ENCODE measurements at places on chromosomes 11 and 22.

DNA sequence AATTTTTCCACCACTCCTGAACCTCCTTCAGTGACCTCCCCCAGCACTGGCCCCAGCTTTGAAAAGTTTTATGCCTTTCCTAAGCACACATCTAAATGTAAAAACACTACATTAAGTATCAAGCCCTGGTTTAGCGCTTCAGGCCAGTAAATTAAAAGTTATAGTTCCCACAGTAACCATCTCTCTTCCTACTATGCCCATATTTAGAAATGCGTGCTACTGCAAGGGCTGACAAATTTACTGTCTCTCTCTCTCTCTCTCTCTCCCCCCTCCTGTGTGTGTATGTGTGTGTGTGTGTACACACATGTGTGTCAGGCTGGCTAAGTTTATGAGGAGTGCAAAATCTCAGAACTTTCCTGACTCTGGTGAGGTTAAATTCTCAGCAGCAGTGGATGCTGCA, 231.4 kb downstream of the LARGE1 start:
- DNase-seq, result no peak

DNA sequence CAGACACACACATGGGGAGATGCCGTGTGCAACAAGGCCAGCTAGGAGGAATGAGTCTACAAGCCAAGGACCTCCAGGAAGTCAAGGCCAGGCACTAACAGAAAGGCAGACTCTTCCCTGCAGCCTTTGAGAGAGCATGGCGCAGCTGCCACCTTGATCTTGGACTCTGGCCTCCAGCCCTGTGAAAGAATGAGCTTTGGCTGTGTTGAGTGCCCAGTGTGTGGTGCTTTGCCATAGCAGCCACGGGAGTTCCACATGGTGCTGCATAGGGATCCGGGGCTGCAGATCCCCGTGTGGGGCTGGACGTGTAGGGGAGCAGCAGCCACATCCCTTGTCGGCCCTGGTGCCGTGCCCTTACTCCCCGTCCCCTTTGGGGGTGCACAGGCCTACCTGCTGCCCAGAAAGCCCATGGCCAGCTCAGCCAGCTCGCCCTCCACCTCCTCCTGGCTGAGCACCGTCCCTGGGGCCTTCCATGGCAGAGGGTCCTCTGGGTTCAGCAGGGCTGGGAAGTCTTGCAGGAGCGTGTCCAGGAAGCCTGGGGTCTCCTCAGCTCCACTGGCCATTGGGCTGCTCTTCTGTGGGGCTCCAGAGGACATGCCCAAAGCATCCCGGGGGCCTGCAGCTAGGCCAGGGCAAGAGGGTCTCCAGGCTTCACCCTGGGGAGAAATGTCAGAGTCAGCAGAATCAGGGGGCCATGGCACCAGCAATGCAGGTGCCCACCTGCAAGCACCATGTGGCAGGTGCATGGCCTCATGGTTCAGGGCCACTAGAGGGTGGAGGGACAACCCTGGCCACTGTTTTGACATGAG, 7.0 kb downstream of the PPM1F start:
- no peak for DNase-seq

DNA sequence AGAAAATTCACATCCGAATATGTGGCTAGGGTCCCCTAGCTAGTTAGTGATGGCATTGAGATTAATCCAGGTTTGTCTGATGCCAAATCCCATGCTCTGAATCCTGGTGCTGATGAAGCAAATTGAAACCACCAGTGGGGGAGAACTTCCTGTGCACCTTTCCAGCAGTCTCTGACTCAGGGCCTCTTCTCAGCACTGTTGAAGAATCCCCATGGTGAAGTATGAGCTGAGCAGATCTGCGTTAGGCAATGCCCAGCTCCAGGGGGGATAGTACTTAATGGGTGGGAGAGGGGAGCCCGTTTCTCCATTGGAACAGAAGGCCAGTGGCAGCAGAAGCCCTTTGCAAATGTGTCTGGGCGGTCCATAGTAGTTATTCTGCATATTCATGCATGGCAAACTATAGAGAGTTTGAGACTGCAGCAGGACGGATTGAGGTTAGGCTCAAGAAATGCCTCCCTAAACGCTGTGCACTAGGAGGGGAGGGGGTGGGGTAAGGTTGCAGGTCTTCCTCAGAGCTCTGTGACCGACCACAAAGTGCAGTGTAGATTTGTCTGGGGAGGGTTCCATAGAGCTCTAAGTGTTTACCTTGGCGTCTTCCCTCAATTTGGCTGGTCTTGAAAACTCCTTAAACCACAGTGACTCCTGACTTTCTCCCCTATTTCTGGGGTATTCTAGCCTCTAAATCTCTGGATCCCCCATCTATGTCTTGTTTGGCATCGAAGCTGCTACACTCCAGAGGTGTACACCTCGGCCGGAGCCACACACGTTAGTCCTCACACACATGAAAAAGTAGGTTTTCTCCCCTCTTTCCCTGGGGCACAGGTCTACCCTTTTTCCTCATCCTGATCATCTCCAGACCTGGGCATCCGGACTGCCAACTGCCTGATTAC, 4.8 kb downstream of the POU2F3 start:
- no peak for DNase-seq

- DNase-seq, result no peak
Measured at GRCh38 chr11:5574654-5575053, 6.0 kb upstream of the OR52B6 start.

- DNase-seq, result no peak
Measured at GRCh38 chr11:117467770-117468169, 140.1 kb downstream of the CEP164 start.

DNA sequence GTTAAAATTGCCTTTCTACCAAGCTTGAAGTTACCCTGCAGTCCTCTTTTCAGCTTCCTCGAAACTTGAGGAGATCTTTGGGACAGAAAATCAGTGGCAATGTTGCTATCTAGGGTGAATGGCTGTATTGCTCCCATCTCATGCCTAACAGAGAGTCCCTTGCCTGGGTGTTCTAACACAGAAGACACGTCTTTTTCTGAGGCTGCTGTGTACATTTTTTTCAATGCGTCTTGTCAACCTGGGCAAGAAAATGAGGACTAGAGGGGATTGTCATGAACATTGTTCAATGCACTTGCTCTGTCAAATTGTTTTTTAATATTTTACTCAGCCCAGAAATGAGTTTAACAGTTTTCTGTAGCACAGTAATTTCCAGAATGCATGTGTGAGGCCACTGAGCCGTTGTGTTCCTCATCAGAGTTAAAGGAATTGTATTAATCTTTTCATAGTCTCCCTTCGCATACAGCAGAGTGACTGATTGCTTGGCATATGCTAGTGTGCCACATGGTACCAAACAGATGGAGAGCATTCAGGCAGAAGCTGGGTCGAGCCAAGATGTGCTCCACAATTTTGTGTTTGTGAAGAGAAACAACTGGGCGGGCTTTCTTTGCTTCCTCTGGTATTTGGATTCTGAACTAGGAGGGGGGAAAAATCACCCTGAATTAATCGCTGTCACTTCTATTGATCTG, 86.0 kb downstream of the CASP12 start:
- no peak for DNase-seq

- DNase-seq, result no peak
Measured at GRCh38 chr11:2807801-2808241, 77.8 kb downstream of the CDKN1C start.

DNA sequence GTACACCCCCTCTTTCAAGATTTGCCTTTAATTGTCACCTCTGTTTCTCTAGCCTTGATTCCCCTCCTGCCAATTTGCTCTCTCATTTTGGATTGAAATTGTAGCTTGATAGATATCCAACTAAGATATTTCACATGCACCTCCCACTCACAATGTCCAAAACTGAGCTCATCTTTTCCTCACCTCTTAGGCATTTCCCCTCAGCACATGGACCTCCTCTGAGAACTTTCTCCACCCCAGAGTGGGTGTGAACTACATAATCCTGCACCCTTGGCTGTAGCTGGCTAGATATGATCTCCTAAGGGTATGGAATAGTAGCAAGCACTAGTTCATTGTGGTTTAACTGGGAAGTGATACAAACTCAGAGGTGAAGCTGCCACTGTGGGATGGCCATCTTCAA, 91.5 kb upstream of the SESN3 start:
- DNase-seq, result no peak

DNA sequence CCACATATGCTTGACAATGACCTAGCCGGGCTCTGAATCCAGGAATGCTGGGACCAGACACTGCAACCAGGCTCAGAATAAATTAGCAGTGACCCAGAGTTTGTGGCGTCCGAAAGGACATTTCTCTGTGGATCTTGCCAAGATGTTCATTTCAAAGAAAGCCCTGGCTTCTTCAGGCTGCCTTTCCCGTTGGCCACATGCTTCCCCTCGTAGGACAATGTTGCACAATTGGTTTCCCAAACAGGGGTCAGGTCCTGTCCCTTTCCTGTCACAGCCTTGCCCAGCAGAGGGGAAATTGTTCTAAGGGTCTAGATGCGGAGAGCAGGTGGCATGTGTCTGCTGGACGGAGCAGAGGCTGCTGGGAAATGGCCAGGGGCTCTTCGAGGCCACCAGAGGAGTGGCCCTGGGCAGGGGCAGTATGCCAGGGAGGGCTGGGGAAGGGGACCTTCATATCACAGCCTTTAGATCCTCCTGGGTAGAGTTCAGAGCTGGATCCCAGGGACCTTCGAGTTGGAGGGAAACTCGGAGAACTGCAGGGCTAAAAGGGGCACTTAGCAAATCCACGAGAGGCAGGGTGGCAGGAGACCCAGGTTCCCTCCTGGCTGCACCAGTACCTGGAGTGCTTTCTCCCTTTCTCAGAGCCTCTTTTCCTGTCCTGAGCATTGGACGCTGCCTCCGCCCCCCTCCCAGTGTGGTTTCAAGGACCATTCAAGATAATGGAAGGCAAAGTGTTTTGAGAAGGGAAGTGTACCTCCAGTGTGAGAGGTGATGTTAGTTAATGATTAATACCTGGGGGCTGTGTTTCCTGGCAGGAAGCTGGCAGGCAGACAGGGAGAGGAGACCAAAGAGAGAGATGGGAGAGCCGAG, 42.3 kb downstream of the C11orf96 start:
- no peak for DNase-seq

- DNase-seq, result no peak
Measured at GRCh38 chr11:15927864-15928217, 428.5 kb downstream of the SOX6 start.

- DNase-seq, result no peak
Measured at GRCh38 chr11:131802440-131803115, 432.2 kb downstream of the NTM start.
